NCI-H510A (cell line): ENCODE measurements at places on chromosomes 13 and 19.

DNA sequence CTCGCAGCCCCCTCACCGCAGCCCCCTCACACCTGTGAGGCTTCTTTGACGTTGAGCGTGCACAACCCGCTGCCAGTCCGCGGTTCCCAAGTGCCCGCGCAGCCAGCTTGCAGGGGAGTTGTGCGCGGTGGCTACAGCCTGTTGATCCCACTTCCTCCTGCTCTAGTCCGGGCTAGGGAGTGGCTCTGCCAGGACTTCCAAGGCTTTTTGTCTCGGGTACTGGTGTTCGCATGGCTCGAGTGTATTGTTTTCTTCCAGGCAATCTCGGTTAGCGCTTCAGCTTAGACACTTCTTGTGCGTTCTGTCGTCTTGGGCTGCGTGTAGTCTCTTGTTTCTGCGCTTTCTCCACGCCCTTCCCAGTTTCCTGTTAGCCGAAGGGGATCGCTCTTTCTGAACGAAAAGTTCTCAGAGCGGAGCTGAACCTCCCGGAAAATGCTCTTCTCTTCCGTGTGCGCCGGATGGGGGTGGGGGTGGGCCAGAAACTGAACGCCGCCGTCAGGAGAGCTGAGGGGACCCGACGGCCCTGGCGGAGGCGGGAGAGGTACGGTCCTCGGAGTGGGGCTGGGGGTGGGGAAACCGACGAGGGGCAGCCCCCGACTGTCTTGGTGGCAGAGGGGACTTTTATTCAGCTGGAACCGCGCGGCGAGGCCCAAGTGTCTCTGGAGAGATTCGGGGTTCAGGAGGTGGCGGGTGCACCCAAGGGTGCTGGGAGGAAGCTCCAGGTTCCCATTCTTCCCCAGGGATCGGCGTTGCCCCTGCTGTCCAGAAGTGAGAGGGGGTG is 697 bp upstream of the DGKH start:
- DNase-seq: no peak

GRCh38 chr19:15173746-15174404 is 26.9 kb downstream of the NOTCH3 start:
- no peak for DNase-seq

- DNase-seq: peak; percentile 60
Observed at GRCh38 chr19:45863840-45864628, at the start of gene FOXA3. TSS of gene FOXA3 (plus strand) at chr19:45864326. CDS start at chr19:45864457, 131 bp downstream.

DNA sequence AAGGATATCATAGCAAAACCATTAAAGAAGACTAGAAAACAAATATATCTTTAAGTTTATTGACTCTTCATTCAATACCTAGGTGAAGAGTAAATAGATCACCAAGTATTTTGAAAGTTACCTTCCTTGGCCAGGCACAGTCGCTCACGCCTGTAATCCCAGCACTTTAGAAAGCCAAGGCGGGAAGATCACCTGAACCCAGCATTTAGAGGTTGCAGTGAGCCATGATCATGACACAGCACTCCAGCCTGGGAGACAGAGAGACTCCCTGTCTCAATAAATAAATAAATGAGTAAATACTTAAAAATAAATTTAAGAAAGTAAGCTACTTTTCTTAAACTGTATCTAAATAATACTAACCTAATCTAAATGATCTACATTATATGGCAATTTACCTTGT is 8.9 kb upstream of the WBP4 start:
- no peak for DNase-seq

- DNase-seq: no peak
Observed at GRCh38 chr13:93589788-93590187, 363.2 kb downstream of the GPC6 start.

DNA sequence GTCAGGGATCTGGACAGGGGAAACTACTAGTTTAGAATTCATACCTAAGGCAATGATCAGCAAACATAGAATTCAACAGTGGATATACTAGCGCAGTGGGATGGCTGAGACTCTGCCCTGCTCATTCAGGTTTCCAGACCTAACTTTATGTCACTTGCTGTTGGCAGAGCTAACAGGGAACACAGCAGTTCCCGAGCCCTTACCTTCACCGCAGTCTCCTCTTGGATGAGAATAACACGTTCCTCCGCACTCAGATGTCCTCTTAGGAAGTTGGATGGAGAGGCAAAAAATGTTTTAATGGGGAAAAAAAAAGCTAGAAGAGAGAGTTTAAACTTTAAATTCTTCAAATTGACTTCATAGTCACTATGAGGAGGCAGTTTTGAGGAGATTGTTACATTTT is 159.7 kb upstream of the FREM2 start:
- DNase-seq: no peak

DNA sequence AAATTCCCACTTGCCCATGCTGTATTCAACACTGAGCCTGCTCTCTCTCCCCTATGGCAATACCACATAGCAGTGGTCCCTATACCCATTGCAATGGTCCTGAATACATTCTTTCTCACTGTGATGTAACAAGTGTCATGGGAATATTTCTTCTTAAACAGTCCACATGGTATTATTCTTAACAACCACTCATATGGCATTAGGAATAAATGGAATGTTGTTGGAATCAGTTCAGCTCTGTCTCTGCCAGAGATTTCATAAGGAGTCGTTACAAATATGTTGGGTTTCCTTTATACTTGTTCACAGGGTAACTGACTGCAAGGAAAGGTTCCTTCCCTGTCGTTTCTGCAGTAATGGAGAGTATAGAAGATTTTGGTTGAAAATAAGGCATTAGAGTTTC is 128.3 kb upstream of the SPATA13 start:
- no peak for DNase-seq

- no peak for DNase-seq
Observed at GRCh38 chr13:67048084-67048820, 181.9 kb downstream of the PCDH9 start.

GRCh38 chr13:28044608-28045007 is 55.8 kb downstream of the FLT3 start:
- DNase-seq: no peak

DNA sequence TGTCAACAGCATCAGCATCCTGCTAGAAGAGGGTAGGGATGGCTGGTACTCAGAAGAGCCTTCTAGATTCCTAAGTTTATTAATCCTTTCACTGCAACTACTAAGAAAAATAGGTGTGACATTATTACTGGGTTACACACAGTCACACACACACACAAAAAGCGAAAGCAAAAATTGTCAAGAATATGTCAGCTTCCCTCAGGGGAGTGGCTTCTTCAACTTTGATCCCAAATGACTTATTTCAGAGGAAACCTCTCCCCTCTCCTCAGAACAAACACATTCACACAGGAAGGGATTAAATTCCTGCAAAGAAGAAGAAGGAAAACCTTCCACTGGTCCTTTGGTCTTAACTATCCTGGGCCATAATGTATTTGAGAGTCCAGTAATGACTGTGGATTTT is 20.1 kb upstream of the IGFL1 start:
- DNase-seq: no peak

- no peak for DNase-seq
Observed at GRCh38 chr13:41905600-41906254, 55.2 kb downstream of the VWA8 start.

GRCh38 chr13:28704919-28705318 is 13.9 kb downstream of the SLC46A3 start:
- DNase-seq: no peak

DNA sequence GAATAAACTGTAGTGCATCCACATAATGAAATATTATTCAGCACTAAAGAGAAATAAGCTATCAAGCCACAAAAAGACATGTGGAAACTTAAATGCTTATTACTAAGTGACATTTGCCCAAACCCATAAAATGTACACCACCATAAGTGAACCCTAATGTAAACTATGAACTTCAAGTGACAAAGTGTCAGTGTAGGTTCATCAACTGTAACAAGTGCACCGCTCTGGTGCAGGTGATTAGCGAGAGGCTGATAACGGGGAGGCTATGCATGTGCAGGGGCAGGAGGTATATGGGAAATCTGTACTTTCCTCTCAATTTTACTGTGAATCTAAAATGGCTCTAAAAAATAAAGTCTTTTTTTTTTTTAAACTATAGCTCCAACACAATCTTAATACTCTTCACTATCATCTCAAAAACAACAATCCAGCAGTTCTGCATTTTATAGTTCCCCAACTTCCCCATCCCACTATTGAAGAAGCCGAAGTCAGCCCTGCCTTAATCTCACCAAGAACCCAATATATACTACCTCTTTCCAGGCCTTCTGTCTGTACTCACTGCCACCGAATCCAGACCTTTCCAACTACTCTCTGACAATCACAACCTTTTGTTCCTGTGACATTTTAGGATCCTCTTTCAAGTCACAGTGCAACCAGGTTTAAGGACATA is 22.6 kb downstream of the ELF1 start:
- no peak for DNase-seq

- DNase-seq: no peak
Observed at GRCh38 chr13:27481766-27482165, 31.4 kb upstream of the MTIF3 start.

DNA sequence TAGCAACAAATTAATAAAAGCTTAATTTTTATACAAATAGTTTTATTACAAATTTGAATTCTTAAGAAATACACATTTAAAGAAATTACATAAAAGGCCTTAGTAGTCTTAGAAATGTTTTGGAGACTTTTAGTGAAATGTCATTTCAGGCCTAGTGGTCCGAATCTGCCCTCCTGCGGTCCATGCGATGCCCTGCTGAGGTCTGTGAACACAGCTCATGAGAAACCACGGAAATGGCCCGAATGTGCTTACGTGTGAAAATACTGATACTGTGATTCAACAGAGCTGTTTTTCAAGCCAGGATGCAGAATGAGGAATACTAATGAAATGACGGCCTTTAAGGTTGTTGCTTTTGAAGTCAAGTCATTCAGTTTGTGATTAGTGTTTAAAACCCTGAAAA is 157.9 kb downstream of the COL4A1 start:
- no peak for DNase-seq

DNA sequence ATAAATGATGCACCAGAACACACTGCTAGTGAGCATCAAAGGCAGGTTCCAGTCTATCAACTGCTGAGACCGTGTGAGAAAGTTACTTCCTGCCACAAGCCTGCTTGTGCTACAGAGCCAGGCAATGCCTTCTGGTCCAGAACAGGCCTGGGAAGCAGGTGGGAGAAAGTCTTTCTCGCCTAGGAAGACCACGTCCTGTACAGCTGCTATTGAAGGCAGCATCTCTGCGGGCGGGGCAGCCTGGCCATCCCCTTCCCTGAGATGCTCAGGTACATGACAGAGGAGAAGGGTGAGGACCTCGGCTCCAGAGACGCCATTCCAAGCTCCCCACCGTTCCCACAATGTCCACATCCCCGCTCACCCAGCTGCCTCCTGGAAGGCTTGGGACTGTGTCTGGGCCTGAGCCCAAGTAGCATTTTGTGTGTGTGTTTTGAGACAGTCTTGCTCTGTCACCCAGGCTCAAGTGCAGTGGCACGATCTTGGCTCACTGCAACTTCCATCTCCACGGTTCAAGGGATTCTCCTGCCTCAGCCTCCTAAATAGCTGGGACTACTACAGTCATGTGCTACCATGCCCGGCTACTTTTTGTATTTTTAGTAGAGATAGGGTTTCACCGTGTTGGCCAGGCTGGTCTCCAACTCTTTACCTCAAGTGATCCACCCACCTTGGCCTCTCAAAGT is 3.4 kb downstream of the RFX1 start:
- DNase-seq: no peak

- DNase-seq: peak; percentile 31
Observed at GRCh38 chr19:17996826-17997316, 11.1 kb upstream of the ARRDC2 start.

DNA sequence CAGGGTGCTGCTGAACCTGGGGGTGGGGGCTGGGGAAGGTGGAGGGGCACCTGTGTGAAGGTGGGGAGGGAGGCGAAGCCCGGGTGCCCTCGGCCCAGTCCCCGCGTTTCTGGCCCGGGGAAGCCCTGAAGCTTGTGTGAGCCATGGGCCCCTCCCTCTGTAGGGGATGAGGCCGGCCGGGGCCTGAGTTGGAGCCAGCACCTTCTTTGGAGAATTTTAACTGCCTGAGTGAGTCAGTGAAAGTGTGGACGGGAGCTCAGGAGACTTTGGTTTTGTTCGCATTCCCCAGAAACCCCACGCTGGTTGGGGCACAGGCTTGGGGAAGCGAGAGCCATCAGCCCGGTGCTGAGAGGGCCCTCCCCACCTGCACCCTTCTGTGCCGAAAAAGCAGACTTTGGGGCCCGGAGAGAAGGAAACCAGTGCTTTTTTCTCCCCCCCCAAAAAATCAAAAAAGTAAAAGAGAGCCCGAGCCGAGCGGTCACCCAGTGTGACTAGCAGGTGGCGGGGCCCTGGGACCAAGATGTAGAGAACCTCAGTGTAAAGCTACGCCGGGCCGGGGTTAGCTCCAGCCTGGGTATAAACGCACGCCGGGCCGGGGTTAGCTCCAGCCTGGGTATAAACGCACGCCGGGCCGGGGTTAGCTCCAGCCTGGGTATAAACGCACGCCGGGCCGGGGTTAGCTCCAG is 45.1 kb downstream of the TMEM255B start:
- no peak for DNase-seq

DNA sequence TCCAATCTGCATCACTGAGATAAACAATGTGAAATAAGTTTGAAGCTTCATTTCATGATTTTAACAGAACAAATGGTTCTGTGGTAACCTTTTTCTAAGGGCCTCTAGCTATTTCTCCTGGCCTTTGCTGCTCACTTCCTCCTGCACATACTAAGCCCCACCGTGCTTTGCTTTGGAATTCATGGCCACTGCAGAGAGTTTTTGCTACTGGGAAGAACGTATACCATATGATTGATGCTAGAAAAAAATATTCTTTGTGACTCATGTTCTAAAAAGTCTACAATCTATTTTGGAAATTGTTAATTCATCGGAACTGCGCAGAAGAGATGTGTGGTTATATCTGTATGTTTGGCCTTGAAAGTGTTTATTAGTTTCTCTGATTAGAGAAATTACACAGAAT is 747.3 kb downstream of the PCDH9 start:
- no peak for DNase-seq

GRCh38 chr13:99294958-99295357 is 12.2 kb downstream of the GPR183 start:
- no peak for DNase-seq

GRCh38 chr19:16419669-16420335 is 52.0 kb downstream of the EPS15L1 start:
- no peak for DNase-seq

DNA sequence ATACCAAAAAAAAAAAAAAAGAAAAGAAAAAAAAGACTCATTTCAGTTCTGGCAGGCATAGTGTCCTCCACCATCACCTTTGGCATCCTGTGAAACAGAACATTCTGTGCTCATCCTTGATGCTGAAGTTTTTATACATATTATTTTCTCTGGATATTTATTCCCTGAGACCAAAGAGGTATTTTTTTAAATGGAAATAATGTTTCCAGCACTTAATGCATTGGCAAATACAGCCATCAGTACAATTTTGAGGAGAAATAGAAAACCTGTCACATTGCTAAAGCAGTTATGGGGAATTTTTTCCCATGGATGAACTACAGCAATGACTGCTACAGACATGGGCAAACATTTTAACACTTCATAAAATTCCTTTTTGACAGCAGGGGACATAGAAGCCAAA is 312.4 kb downstream of the DNAJC15 start:
- DNase-seq: no peak

DNA sequence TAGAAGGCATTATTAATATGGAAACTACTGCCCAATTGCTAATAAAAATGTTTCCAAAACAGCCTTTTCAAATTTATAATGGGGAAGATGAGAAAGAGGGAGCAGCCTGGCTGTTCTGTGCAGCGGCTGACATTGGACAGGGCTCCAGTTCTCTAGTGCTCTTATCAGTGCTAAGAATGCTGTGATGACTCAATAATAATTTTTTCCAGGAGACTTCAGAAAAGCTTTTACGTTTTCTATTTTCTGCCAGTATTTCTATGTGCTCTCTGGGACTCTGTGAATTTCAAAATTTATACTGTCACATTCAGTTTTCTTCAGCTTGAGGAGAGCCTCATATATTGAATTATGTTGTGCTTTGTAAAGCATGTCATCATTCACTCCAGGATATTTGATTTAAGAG is 209.6 kb downstream of the VWA8 start:
- no peak for DNase-seq
